Fibroblast of skin of back (primary cell): ENCODE measurements at places on chromosomes 12 and 14.

- peak; percentile 60 for DNase-seq
These were observed 25.6 kb downstream of the CALCOCO1 start for GRCh38 chr12:53701518-53702264.

DNA sequence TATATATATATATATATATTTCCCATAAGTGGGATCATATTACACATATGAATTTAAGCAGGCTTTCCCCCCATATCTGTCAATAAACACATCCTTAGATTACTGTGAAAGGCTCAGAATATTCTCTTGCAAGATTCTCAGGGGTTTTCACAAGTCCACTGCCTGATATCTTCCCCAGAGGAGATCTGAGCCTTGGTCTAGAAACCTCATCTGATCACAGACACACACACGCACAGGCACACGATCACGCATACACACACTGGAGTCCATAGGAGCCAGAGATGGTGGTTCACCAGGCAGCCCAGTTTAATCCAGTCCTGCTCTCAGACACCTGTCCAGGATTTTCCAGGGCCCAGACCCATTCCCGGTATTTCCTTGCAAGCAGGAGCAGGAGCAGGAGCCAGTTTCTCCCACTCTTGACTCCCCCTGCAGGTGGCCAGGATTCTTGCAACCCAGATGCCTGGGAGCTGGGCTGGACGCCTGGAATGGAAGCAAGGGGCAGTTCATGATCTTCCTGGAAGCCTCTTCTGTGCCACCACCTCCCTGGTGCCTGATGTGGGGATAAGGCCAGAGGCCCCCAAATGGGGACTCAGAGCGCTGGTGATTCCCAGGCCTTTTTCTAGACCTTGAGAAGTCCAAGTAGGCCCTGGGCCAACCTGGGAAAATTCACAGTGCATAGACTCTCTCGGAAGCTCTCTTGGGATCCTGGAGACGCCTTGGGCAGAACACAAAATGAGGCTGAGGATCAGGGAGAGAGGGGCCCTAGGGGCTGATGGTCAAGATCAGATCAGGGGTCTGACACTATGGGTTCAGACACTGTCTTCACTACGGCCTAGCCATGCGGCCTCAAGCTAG, 16.5 kb upstream of the KRT78 start:
- peak; percentile 67 for DNase-seq

DNA sequence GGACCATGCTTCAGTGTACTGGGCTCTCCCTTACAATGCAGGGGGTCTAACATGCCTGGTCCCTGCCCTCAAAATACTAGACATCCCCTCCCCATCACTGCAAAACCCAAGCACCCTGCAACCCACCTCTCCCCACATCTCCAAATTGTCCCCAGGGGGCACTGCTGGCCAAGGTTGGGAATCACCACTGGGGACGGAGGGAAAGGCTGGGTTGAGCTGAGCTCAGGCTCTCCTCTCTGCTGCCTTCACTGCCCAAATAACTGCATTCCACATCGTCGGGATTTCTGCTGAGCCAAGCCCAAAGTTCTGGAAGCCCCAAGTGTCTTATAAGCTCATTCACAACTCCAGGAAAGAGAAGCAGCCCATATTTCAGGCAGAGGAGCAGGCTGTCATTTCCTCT, 69.6 kb downstream of the NT5DC3 start:
- DNase-seq = peak; percentile 50

GRCh38 chr14:23275412-23275811, 10.5 kb downstream of the HOMEZ start:
- DNase-seq = no peak

- DNase-seq = no peak
These were observed 22.2 kb upstream of the HSPB8 start for GRCh38 chr12:119156401-119157044.

DNA sequence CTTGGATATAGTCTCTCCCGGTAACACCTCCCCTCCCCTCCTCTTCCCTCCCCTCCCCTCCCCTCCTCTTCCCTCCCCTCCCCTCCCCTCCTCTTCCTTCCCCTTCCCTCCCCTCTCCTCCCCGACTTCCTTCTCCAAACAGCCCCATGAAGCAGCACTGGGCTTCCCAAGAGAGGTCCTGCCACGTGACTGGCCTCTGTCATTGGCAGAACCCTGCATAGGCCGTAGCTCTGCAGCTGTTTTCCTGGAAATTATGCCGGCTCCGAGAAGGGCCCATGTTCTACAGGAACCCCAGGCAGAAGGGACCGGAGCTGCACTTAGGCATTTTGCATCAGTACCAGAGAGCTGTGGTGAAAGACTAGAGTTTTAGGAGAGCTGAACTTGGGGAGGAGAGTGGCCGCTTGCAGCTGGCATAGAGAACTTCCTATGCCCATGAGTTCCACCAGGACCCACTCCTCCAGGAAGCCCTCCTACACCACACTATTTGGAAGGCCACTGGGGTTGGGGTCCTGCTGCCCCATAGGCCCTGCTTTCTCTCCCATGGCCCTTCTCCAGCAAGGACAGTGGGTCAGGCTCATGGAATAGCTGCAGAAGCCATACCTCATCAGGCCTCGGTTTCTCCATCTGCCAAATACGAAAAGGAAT, 5.1 kb upstream of the TNFAIP2 start:
- no peak for DNase-seq

GRCh38 chr12:103742349-103742932, 98.6 kb downstream of the NT5DC3 start:
- no peak for DNase-seq

DNA sequence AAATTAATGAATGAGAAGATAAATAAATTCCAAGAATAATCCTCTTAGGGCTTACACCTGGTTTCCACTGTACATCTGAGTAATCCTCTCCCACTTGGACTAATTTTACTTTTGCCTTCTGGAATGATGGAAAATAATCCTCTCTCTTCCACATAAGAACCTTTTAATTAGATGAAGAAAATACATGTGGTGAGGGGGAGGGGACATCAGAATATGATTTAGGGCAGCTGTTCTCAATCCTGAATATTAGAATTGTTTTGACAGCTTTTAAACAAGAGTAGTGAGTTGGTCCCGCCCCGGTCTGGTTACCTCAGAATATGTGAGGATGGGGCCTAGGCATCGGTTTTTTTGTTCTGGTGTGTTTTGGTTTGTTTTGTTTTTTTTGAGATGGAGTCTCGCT, 51.5 kb downstream of the HECTD4 start:
- no peak for DNase-seq

- DNase-seq = no peak
These were observed 44.1 kb downstream of the NIN start for GRCh38 chr14:50786751-50787464.

- DNase-seq = peak; percentile 68
These were observed 9.4 kb downstream of the LHX5 start for GRCh38 chr12:113462117-113462774.

DNA sequence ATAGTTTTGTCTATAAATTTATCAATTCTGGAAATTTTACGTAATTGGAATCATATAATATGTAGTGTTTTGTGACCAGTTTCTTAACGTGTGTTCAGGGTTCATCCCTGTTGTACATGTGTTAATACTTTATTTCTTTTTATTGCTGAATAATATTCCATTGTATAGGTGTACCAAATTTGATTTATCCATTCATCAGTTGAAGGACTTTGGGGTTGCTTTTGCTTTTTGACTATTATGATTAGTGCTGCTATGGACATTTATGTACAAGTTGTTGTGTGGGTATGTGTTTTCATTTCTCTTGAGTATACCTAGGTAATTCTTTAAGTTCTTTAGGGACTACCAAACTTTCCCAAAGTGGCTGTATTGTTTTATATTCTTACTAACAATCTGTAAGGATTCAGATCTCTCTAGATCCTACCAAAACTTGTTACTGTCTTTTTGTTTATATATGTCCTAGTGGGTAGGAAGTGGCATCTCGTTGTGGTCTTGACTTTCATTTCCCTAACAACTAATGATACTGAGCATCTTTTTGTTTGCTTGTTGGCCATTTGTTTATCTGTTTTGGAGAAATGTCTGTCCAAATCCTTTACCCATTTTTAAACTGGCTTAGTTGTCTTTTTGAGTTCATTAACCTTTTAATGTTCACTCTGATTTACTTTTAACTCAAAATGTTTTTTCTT, 14.9 kb downstream of the VRK1 start:
- DNase-seq = no peak

- DNase-seq = no peak
These were observed 99.0 kb upstream of the EVL start for GRCh38 chr14:99966037-99966835.

DNA sequence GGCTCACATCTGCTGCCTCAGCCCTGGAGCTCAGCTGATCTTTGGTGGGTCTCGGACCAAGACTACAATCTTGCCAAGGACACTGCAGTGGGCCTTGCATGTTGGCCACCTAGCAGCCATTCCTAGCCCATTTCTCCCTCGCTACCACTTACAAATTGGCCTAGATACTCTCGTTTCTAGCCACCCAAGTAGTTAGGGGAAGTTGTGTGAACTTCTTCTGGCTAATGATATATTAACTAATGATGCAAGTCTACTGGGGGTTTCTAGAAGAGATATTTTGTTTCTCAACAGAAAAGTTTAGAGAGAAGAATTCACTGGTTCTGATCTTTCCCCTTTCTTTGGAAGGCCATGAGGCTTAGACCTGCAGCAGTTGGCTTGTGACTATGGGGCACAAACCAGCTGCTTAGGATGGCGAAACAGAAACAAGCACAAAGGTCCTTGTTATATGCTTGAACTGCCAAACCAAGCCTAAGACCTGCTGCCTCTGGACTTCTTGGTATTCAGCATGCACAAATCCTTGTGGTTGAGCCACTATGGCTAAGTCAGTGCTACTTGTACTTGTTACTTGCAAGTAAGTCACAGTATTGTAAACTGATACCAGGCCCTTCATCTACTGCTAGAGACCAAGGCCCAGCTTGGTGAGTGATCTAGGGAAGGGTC, 30.5 kb upstream of the GPATCH2L start:
- DNase-seq = no peak

GRCh38 chr14:68630611-68631393, 162.1 kb downstream of the ZFP36L1 start:
- DNase-seq = no peak

DNA sequence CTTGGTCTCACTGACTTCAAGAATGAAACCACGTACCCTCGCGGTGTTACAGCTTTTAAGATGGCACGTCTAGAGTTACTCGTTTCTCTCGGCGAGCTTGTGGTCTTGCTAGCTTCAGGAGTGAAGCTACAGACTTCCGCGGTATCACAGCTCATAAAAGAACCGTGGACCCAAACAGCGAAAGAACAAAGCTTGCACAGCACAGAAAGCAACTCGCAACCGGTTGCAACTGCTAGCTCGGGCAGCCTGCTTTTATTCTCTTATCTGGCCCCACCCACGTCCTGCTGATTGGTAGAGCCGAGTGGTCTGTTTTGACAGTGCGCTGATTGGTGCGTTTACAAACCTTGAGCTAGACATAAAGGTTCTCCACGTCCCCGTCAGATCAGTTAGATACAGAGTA, 4.2 kb upstream of the CLEC4C start:
- DNase-seq = no peak

GRCh38 chr14:100067481-100067880, 2.3 kb downstream of the EVL start:
- DNase-seq = no peak

GRCh38 chr12:133234971-133235370, 706 bp downstream of the ANHX start:
- no peak for DNase-seq

DNA sequence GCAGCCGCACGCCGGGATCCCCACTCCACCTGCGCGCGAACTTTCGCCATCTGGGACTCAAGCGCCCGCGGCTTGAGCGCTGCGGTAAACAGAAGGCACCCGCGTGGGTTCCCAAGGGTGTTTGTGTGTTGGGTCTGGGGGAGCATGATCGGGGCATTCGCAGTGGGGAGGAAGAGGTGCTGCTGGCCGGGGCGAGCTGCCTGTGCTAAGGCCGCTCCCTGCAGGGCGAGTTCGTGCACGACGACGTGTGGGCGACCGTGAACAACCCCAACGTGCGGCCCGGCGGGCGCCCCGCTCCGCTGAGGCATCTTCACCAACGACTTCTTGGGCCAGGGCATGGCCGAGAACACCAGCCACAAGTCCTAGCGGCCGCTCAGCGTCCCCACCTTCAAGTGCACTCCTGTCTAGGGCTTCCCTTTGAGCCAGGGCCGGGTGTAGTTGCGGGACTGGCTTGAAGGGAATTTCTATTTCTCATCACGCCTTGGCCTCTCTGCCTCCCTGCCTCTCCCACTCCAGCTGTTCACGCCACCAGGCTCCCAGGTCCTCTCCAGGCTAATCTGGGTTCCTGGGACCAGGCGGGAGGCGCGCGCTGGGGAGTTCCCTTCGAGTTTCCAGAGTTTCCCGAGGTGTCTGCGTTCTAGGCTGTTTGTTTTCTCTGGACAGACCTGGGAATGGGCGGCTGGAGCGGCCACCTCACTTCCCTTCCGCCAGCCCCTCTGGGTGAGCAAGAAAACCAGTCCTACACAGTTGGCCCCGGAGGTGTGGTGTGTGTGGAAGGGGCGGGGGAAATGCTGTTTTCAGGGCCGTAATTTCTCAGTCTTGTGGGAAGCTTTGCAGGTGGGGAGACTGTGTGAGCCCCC, 417.8 kb upstream of the TMTC1 start:
- DNase-seq = peak; percentile 3

- DNase-seq = no peak
These were observed 21.0 kb downstream of the PAH start for GRCh38 chr12:102896067-102896466.
